ENCODE measurements at places on chromosomes 5 and 9. TPM values are rescaled to one million over a fixed set of nuclear protein-coding genes. Genes with fewer than 3 reads are reported as not detected.

The RUFY1 gene
- total RNA-seq = 29.0 TPM

The CDH18 gene
- total RNA-seq = not detected

The DMAC1 gene
- total RNA-seq = 27.1 TPM

The NEURL1B gene
- total RNA-seq = 2.6 TPM

The FAM78A gene
- 1.1 TPM for total RNA-seq

The NLN gene
- total RNA-seq = 61.3 TPM
